ENCODE measurements at places on chromosomes 13 and 19. TPM values are rescaled to one million over a fixed set of nuclear protein-coding genes. Genes with fewer than 3 reads are reported as not detected.
A peak's percentile ranks its signal among the peaks of the same experiment; 100 is the strongest.

PGLYRP1 gene
- total RNA-seq = not detected

VSTM1 gene
- 0.48 TPM for total RNA-seq

SBK3 gene
- total RNA-seq = 0.70 TPM

SH2D3A gene
- total RNA-seq = 17.9 TPM

CD33 gene
- 0.09 TPM for total RNA-seq

MAP2K7 gene
- total RNA-seq = 47.2 TPM

SIGLEC5 gene
- total RNA-seq = not detected

MEDAG gene
- 0.88 TPM for total RNA-seq

FOSB gene
- total RNA-seq = 1.7 TPM

TEX26 gene
- total RNA-seq = not detected

KXD1 gene
- total RNA-seq = 143 TPM

LGALS4 gene
- 0.37 TPM for total RNA-seq

CYP4F2 gene
- not detected for total RNA-seq

ATP8A2 gene
- total RNA-seq = 16.3 TPM

CYP2A7 gene
- total RNA-seq = not detected

NRTN gene
- total RNA-seq = 4.6 TPM

ZNF723 gene
- not detected for total RNA-seq

GRCh38 chr13:107434347-107434746 is 781.0 kb downstream of the LIG4 start:
- DNase-seq = no peak

DNA sequence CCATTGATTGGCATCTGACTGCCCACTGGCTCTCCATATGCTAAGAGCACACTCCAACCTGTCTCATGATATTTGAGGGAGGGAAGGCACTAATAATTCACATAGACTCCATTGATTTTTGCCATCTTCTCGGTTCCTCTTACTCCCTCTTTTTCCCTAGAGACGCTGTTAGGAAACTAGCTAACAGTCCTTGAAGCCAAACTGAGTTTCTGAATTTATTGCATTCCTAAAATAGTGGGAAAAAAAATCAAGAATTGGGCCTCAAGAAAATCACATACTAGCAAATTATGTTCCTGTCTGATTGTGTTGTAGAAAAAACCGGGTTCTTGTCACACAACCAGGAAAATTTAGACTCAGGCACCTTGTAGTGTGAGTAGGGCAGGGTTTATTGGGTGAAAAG is 86.4 kb upstream of the SLC7A1 start:
- no peak for DNase-seq

DNA sequence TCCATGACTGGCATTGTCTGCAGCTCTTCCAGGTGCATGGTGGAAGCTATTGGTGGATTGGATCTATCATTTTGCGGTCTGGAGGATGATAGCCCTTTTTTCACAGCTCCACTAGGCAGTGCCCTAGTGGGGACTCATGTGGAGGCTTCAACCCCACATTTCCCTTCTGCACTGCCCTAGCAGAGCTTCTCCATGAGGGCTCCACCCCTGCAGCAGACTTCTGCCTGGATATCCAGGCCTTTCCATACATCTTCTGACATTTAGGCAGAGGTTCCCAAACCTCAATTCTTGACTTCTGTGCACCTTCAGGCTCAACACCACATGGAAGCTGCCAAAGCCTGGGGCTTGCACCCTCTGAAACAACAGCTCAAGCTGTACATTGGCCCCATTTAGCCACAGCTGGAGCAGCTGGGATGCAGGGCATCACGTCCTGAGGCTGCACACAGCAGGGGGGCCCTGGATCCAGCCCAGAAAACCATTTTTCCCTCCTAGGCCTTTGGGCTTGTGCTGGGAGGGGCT is 800.2 kb upstream of the MIR17HG start:
- DNase-seq = no peak

- no peak for DNase-seq
Observed at GRCh38 chr13:50668691-50669271, 174.7 kb downstream of the DLEU7 start.

GRCh38 chr19:29812080-29812880 is 489 bp downstream of the CCNE1 start:
- no peak for DNase-seq

DNA sequence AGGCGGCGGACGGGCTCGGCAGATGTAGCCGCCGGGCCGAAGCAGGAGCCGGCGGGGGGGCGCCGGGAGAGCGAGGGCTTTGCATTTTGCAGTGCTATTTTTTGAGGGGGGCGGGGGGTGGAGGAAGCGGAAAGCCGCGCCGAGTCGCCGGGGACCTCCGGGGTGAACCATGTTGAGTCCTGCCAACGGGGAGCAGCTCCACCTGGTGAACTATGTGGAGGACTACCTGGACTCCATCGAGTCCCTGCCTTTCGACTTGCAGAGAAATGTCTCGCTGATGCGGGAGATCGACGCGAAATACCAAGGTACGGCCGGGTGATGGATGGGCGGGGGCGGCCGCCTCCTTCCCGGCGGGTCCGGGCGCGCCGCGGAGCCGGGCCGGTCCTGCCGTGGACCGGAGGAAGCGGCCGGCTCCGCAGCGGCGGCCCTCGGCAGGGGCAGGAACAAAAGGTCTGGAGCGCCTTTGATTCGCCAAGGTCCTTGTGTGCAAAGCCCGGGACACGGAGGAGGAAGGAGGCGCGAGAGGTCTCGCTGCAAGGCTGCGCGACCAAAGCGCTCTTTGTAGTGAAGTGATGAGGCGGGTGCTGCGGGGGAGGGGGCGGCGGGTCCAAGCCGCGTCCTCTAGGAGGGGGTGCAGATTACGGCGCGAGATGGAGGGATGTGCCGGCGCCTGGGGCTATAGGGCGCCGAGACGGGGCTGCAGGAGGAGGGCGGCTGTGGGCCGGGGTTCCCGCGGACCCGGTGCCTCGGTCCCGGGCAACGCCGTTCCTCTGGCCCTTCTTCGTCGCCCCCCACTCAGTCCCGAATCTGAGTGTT is 689 bp downstream of the ING1 start:
- DNase-seq = peak; percentile 42

GRCh38 chr19:15248648-15249527 is 16.6 kb upstream of the EPHX3 start:
- DNase-seq = no peak

DNA sequence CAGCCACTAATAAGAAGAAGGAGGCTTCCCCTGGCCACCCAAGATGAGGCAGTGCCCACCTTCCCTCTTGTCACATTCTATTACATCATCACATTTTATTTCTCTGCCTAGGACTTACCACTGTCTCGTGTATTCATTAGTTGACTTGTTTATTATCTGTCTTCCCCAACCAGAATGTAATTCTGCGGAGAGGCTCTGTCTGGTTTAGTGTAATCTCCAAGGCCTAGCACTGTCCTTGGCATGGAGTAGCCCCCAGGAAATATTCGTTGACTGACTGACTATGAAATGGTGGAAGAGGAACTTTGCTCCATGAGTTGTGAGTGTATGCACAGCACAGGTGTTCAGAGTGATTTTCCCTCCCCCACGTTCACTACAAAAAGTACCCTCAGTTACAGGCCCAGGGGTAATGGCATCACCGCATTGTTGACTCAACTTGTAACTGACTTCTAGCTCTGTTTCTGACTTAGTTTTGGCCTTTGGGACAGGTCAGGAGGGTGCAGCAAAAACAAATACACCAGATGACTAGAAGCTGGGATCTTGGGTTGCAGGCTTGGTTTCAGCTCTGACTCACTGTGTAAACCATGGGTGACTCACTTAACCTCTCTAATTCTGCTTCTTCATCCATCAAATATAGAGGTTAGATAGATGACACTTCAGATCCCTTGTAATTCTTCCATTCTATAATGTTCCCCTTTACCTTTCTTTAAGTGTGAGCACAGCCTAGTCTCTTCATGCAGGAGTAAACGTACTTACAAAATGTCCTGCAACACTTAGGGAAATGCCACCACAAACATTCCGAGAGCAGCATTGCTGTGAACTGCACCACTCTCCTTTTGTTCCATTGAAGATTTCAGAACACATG is 229.7 kb downstream of the KCNRG start:
- DNase-seq = no peak

DNA sequence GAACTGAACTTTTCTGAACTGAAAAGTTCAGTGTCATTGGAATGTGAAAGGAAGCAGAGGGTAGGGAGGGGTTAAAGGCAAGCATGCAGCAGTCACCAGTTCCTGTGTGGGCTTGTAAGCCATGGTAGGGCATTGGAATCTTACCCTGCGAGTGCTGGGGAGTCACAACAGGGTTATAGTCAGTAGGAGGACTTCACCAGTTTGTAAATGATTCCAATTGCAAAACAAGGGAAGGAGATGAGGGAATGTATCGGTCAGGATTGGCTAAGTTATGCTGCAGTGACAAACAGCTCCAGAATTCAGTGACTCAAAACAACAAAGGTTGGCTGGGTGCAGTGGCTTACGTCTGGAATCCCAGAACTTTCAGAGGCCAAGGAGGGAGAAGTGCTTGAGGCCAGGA is 12.8 kb downstream of the LYPD3 start:
- no peak for DNase-seq

DNA sequence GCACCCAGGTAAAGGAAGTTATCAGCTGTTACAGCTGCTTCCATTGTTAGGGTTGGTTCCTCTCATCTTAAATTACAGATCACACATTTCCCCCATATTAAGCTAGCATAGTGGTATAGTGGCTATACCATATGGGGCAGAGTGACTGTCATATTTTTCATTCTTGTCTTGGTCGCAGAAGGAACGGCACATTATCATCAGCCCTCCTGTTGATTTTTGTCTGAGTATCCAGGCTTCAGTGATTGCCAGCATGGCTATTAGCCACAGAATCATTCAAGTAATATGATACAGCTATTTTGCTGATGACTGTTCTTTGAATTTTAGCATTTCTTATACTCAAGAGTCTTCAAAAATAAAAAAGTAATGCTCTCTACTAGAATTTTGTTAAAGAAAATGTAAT is 240.9 kb downstream of the LIG4 start:
- DNase-seq = no peak

- DNase-seq = peak; percentile 55
Observed at GRCh38 chr13:91739751-91740150, 341.3 kb downstream of the GPC5 start.

DNA sequence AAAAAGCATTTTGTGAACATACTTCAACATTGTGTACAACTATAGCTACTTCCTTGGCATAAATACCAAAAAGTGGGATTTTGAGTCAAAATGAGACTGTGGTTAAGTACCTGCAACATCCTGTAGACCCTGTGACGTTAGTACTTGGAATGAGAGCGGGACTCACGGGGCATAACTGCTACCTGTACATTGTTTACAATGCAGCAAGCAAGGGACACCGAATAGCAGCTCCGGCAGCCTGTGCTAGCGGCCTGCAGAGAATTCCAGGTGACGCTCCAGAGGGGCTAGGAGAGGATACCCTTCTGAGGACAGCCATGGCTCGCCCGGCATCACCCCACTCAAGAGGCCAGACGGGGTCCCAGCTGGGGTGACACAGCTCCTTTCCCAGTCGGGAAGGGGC is 824 bp upstream of the ZNF331 start:
- no peak for DNase-seq

- DNase-seq = no peak
Observed at GRCh38 chr19:40005691-40006272, 8.9 kb downstream of the ZNF546 start.

DNA sequence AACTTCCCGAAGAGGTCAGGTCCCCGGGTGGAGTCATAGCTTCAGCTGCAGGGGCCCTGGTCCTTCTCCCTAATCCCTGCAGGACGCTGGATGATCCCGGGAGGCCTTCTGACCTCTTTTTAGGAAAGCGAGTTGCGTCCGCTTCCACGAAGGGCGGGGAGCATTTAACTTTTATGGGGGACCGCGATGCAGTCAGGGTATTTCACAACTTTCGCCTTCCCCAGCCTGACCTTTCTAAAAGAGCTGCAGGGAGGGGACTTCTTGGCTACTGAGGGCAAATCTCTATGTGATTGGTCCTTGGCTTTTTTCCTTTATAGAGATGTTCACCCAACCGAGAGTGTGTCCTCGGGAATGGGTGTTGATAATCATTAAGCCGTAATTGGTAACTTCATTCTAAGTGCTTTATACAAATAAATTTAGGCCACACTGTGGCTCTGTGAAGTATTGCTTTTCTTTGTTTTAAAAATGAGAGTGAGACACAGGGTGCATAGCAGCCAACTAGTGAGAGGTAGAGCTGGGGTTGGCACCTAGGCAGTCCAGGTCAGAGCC is 778 bp downstream of the ZNF230 start:
- no peak for DNase-seq

DNA sequence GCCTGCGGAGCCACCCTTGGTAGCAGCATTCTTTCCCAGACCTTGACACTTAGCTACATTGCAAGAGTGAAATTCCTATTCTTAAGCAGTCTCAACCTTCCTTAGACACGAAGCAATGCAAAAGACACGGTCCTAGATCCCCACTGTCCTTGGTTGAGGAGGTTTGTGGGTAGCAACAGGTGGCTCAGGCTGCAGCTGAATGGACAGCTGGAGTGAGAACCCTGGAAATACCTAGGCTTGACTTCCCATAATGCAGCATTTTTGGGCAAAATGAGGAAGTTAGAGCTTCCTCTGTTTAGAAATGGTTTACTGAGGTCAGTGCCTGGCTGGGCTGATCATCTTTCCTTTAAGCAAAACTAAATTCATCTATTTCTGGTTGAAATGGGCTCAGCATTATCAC is 296.6 kb downstream of the RFC3 start:
- no peak for DNase-seq

GRCh38 chr13:83378908-83379307 is 503.4 kb downstream of the SLITRK1 start:
- DNase-seq = no peak

DNA sequence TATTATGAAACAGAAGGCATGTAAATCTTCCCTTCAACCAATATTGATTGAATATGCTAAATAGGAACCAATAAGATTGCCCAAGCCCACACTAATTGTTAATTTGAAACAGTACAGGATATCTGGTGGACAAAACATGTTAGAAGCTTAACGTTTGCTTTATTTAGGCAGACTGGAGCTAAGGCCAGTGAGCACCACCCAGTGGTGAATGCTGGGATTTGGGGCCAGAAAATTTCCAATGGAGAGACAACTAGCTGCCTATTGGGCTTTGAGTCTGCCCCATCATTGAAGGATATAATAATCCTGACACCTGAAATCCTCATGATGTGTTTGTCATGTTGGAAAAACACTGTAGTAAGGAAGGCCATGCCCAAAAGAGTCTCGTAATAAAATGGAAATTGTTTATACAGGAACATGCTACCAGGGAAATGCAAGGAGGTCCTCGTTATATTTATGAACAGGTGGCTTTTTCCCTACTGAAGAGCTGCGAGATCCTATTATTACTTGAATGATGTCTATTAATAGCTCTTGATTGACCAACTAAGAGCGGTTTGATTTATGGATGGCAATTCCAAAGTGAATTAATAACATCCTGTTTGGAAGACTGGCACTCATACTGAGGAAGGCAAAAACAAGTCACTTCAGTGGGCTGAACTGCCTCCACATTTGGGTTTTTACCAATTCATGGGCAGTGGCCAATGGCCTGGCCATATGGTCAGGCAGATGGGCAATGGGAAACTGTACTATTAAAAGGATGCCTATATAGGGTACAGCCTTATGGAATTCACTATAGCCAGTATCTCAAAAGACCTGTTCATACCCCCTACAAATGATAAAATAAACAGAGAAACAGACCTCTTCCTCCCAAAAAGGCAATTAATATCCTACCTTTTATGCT is 8.7 kb downstream of the SIGLECL1 start:
- peak; percentile 54 for DNase-seq
